ENCODE measurements at places on chromosomes 4 and X. TPM values are rescaled to one million over a fixed set of nuclear protein-coding genes. Genes with fewer than 3 reads are reported as not detected.

SLC4A4 gene
- 12.0 TPM for total RNA-seq

STK32B gene
- 9.7 TPM for total RNA-seq

RTL3 gene
- total RNA-seq, result not detected

TEX11 gene
- 0.05 TPM for total RNA-seq

CD38 gene
- total RNA-seq, result 0.52 TPM

MAGEC2 gene
- not detected for total RNA-seq

GRID2 gene
- not detected for total RNA-seq

PDE5A gene
- total RNA-seq, result 7.6 TPM

IL13RA2 gene
- total RNA-seq, result 1.5 TPM

RAP2C gene
- total RNA-seq, result 22.9 TPM

LAMTOR3 gene
- 117 TPM for total RNA-seq

MAGEA12 gene
- not detected for total RNA-seq

CACNA1F gene
- not detected for total RNA-seq

DNA sequence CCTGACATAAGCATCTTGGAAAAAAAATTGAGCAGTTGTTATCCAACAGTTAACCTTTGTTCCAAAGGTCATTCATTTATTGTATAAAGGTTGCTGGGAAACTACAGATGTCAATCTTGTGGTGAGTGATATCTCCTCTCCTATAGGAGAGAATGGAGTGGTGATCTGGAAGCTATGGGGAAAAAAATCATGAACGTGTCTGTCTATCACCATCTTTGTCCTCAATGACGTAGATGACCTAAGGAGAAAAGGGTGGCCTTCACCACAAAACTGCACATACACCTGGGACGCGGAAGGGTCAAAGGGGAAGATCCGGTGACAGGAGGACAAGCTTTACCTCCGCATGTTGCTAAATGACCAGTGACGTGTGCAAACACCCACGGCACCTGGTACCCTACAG lies 27.3 kb downstream of the ASB5 start:
- no peak for DNase-seq

DNA sequence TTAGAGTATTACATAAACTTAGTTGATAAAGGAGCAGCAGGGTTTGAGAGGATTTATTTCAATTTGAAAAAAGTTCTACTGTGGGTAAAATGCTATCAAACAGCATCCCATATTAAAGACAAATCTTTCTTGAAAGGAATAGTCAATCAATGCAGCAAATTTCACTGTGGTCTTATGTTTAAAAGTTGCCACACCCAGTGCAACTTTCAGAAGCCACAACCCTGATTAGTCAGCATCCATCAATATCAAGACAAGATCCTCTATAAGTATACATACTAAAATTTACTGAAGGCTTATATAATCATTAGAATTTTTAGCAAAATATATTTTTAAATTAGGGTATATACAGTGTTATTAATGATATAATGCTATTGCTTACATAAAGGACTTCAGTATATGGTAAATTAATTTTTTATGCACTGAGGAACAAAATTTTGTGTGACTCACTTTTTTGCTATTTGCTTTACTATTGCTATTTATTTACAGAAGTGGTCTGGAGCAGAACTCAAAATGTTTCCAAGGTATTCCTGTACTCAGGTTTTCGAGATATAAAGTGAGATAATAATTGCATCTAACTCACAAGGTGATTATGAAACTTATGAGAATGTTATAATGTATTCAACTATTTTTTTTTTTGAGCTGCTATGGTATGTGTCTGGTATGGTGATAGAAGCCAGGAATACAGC lies 1127.6 kb downstream of the ADGRL3 start:
- no peak for DNase-seq

DNA sequence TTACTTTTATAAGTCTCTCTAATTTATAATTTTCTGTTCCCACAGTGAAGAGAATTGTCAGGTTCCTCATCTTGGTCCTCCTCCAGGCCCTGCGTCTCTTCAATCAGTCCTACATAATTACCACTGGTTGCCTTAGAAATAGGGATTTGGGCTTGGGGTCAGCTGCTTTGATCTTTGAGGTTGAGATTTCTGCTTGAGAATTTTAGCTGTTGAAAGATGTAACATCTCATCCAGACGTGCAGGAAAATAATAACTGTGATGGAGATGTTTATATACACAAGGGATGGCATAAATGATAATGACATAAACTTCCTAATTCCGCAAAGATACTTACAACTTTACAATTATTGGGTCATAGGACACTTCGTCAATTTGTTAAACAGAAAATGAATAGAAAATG lies 30.3 kb downstream of the AADAT start:
- no peak for DNase-seq

DNA sequence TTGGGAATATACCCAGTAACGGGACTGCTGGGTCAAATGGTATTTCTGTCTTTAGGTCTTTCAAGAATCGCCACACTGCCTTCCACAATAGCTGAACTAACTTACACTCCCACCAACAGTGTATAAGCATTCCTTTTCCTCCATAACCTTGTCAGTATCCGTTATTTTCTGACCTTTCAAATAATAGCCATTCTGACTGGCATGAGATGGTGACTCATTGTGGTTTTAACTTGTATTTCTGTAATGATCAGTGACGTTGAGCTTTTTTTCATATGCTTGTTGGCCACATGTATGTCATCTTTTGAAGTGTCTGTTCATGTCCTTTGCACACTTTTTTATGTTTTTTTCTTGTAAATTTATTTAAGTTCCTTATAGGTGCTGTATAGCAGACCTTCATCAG lies 81.2 kb downstream of the ADAM29 start:
- DNase-seq, result peak; percentile 2

DNA sequence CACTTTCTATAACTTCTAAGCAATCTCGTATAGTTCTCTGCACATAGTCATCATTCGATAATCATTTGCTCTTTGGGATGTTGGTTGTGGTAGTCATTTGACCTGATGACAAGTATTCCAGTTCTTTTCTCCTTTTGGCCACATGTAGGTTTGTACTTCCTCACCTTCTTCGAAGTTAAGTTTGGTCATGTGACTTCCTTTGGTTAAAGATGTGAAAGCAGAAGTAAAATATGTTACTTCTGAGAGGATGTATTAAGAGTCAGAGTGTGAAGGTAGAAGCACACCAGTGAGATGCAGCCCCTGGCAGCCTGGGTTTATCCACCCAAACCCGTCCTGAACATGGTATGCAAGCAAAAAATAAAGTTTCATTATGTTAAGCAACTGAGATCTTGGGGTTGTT lies 48.9 kb upstream of the ZNF518B start:
- no peak for DNase-seq

GRCh38 chr4:177511611-177512010 lies 69.4 kb upstream of the AGA start:
- peak; percentile 18 for DNase-seq

DNA sequence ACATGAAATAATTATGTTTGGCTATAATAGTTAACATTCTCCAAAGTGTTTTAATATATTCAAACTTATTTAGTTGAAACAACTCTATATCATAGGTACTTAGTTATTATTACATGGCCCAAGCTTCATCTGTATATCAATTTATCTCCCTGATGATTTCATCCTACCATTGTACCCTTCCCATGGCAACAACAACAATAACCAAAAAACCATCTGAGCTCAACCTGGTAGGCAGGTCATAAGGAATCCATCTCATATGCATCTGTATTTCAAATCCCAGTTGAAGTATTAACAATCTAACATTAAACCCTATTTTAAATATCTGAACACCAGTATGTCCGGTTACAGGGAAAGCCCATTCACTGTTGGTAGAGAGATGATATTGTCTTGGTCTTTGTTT lies 33.1 kb upstream of the SLC7A11 start:
- DNase-seq, result peak; percentile 7

GRCh38 chrX:830532-830931 lies 199.9 kb downstream of the SHOX start:
- DNase-seq, result no peak

DNA sequence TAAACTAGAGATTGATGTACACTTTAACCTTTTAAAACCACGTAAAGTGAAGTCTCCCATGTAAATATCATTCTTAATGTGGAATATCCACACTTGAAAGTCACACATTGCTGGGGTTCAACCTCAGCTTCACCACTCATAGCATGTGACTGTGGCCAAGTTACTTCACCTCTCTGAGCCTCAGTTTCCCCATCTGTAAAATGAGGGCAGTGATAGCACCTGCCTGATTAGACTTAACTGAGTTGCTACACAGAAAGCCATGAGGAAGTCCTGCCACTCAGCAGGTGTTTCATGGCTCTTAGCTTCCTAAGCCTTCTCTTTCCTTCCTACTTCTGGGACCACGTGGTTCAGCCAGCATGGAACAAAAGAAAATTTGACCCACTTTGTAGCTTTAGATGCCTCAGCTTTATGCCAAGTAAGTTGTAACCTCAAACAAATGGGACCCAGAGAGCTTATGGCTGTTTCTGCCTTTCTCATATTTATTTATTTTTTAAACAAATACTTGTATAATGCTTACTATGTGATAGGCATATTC lies 277.3 kb upstream of the KLF3 start:
- DNase-seq, result no peak

- DNase-seq, result peak; percentile 67
Measured at GRCh38 chr4:110475881-110476818, at the start of gene ENPEP. ENPEP (plus strand) TSS chr4:110476155; CDS start chr4:110476415, 260 bp downstream.

GRCh38 chr4:19614171-19614570 lies 637.5 kb upstream of the SLIT2 start:
- DNase-seq, result peak; percentile 30

GRCh38 chrX:136204571-136204970 lies 46.6 kb downstream of the MAP7D3 start:
- peak; percentile 64 for DNase-seq

- no peak for DNase-seq
Measured at GRCh38 chr4:168867128-168867527, 142.9 kb downstream of the CBR4 start.

DNA sequence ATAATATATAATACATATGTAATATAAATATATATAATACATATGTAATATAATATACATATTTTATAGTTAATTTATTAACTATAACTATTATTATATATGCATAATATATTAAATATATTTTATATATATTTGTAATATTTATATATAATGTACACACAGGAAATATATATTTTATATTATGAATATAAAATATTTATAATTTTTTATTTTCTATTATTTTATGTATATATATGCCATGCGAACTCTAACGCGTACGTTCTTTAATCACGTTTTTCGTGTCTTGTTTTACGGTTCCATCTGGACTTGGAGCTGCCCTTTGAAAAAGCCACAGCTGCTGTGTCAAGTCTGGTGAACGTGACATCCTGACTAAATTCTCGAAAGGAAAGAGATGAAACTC lies 332.1 kb downstream of the ASMT start:
- DNase-seq, result no peak

GRCh38 chr4:168540086-168540485 lies 43.2 kb downstream of the PALLD start:
- no peak for DNase-seq

- no peak for DNase-seq
Measured at GRCh38 chrX:136896121-136896914, 15.8 kb upstream of the RBMX start.

DNA sequence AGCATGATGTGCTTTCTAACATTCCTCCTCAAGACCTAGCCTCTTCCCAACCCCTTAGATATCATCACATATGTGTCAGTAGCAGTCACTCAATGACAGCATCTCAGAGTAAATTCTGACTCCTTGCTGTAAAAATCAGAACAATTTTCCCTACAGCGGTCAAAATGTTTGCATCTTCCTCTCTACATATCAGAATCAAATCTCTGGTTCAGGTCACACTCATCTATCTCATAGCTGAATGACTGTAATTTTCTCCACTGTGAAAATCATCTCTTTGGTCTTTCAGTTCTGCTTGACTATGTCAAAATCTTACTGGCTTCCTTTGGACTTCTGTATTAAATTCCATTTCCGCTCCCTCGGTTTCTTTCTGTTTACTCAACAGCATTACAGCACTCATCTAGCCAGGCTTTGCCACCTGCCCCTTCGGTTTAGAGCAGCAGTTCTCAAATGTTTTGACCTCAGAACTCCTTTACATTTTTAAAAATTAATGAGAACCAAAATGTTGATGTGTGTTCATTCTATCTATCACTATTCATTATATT lies 57.3 kb downstream of the AGA start:
- DNase-seq, result no peak

- no peak for DNase-seq
Measured at GRCh38 chr4:28548594-28548993, 1688.0 kb downstream of the STIM2 start.

GRCh38 chr4:129346036-129346435 lies 250.1 kb downstream of the C4orf33 start:
- no peak for DNase-seq

- DNase-seq, result peak; percentile 44
Measured at GRCh38 chr4:163404580-163404979, 60.9 kb downstream of the NPY5R start.

- no peak for DNase-seq
Measured at GRCh38 chr4:35494955-35495354, 749.4 kb downstream of the ARAP2 start.

GRCh38 chrX:121869876-121870477 lies 822.6 kb downstream of the GLUD2 start:
- DNase-seq, result no peak

- DNase-seq, result peak; percentile 10
Measured at GRCh38 chr4:66178906-66179305, 508.6 kb upstream of the EPHA5 start.

DNA sequence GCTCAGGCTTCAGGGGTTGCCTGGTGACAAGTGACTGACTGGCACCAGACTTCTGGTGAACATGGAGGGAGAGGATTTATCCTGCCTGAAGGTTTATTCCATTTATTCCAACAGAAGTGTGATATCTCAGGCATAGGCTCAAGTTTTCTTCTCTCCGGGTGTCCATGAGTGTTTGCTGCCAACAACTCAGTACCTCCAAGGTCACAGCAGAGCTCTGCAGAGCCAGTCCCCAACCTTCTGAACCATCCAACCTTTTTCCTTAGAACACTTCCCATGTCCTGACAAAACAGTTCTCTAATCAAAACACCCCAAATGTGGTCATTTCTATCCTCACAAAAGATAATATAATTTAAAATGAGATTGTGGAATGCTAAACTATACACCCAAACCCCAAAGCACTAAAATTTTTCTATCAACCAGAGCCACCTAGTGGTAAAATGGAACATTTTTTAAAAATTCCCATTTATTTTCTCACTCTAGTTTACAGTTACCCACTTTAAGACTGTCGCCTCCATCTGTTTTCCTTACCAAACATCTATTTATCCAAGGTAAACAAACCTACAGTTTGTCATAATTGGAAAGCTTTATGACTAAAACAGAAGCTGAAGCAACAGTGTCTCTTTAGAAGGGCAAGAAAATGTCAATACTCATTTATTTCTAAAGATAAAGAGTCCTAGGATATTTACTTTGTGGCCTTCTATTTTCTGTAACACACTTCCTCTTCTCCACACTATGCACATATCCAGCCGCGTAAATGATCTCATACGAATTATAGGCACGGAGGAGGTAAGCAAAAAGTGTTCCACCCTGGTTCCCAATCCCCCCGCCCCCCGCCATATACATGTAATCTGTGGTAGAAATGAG lies 39.5 kb downstream of the TMEM154 start:
- DNase-seq, result peak; percentile 21

DNA sequence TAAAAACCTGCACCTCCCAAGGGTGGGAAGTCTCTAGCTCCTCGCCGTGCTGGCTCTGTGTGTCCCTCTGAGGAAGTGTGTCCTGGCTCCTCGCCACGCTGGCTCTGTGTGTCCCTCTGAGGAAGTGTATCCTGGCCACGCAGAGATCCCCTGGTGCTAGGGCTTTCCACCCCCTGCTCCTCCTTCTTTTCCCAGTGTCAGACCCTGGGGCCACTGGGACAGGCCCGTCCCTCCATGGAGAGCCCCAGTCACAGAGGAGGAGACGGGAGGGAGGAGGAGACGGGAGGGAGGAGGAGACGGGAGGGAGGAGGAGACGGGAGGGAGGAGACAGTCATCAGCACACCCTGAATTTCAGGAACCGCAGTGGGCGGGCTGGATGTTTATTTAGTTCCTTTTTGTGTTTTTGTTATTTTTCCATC lies 53.8 kb upstream of the HGFAC start:
- DNase-seq, result peak; percentile 38

All from renal cortical epithelial cell (primary cell).